Activated CD4-positive, CD25-positive, alpha-beta regulatory T cell (primary cell): ENCODE measurements at places on chromosomes 16 and 17.

GRCh38 chr16:67805718-67806427 is 487 bp downstream of the RANBP10 start:
- DNase-seq, result no peak

DNA sequence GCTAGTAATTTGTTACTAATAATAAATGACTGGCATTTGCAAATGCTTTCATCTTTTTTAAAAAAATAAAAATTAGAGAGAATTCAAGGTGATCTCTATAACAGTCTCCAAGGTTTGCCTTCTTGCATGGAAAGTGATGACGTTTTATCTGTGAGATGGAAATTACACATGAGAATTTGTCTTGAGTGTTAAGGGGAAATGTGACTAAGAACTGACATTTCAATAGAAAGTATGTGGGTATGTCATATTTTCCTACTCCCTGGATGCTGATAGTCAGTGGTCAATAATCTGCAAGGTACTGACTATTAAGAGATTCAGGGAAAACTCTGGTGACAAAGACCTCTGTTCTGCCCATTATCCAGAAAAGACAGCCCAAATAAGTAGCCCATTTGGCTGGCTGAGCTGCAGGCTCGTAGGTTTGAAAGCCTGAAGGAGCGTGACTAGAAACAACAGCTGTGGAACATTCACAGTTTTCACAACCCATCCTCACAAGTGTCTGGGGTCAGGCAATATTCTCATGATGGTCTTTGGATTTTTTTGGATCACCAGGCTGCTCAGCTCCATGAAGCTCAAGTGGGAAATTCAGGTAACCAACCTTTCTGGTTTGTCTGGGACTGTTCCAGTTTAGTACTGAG is 49.7 kb upstream of the WSCD1 start:
- DNase-seq, result no peak

- DNase-seq, result no peak
These were observed 474.5 kb upstream of the EEF2KMT start for GRCh38 chr16:5572056-5572455.

GRCh38 chr17:30225112-30225511 is 10.4 kb downstream of the SLC6A4 start:
- no peak for DNase-seq

- DNase-seq, result no peak
These were observed 44.0 kb downstream of the PLCG2 start for GRCh38 chr16:81823111-81823510.

DNA sequence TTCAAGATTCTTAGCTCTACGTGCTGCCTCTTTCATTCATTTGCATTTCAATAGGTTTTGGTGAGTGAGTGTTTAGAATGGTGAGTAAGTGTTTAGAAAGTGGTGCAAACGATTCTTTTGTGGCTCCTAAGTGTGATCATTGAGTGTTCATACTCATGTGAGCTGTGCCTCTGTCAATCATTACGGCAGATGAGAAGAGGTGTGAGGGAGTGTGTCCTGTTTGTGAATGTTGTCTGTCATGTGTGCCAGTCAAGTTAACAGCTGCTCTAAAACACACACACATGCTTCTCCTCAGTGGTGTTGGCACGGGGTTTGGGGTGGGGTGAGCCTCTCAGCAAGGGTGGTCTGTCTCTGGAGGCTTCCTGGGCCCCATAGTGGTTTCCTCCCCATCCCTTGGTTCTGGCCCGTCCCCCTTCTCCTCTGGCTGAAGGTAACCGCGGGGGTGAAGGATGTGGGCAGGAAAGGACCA is 11.4 kb downstream of the MYL4 start:
- no peak for DNase-seq

DNA sequence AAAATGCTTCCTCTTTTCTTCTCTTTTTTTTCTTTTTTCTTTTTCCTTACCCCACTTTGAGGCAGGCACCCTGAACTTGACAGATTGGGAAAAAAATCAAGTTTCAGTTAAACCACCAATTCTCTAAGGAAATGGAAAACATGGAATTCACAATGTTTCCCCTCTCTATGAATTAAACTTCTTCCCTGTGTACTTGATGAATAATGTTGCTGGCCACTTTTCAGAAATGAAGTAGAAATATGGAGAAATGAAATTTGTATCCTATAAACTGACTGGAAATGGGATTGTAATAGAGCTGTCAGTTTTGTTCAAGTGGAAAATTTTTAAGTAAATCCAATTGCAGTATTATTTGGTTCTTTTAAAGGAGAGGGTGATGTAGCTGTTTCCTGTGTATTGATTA is 129.8 kb downstream of the CLEC16A start:
- no peak for DNase-seq

- no peak for DNase-seq
These were observed 13.1 kb downstream of the SLC22A31 start for GRCh38 chr16:89187032-89187769.

DNA sequence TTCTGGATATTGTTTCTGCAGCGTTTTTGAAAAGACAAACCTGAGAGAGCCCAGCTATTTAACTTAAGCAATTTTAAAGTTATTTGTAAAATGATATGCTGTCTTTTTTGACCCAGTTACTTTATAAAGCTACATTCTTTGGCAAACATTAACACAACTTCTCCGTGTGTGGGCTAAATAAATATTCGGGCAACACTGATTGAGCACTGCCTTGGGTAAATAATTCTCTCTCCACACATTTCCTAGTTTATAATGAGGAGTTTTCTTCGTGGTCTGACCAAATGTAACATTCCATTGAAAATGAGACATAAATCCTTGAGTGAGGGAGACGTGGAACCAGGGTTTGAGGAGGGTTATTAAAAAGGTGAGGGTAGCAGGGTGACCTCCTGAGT is 142.8 kb downstream of the WWOX start:
- no peak for DNase-seq

DNA sequence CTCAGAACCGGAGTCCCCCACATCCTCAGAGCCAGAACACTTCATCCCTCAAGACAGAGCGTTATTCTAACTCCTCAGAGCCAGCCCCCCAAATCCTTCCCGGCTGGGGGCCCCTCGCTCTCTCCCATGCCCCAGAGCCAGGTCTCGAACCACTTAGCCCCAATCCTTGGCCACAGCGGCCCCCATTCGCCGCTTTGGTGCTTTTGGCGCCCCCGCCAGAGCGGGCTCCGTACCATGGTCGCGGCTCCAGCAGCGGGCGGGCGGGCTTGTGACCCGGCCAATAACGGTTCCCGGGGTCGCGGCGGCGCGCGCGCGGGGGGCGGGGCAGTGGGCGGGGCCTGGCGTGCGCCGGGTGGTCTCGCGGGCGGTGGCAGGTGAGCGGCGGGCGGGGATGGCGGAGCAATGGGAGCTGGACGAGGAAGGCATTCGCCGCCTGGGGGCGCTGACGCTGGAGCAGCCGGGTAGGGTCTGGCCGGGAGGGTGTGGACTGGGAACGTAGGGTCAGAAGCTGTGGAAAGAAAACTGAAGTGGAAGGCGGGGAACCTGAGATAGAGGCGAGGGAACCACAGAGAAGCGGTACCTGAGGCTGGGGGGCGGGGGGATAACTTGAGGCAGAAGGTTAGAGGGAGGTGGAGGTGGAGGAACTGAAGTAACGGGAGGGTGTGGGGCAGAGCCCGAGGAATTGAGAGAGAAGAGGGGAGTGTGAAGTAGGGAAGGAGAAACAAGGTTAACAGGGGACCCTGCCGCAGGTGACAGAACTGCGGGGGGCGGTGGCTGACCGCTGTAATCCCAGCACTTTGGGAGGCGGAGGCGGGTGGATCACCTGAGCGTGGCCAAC is at the start of the genes KCTD19 and LRRC36:
KCTD19 (minus strand) TSS at position 270 of the 838 bp plus-strand sequence; CDS start at position 236, 34 bp downstream.
LRRC36 (plus strand) TSS at position 344 of the 838 bp plus-strand sequence; CDS start at position 392, 48 bp downstream.
- peak; percentile 14 for DNase-seq

DNA sequence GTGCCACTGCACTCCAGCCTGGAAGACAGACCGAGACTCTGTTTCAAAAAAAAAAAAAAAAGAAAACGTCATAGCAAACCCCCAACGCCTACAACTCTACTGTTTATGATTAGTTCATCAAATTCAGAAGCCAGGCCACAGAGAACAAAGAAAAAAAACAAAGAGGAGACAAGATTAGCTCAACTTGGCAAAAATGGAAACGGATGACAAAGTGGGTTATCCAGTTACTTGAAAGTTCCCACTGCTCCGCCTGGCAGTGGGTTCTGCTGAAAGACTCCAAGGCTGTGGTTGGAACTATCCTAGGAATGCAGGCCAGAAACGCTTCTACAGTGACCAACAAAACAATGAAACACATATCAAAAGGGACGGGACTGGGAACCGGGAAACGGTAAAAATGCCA is 53.1 kb downstream of the MRM3 start:
- DNase-seq, result no peak

DNA sequence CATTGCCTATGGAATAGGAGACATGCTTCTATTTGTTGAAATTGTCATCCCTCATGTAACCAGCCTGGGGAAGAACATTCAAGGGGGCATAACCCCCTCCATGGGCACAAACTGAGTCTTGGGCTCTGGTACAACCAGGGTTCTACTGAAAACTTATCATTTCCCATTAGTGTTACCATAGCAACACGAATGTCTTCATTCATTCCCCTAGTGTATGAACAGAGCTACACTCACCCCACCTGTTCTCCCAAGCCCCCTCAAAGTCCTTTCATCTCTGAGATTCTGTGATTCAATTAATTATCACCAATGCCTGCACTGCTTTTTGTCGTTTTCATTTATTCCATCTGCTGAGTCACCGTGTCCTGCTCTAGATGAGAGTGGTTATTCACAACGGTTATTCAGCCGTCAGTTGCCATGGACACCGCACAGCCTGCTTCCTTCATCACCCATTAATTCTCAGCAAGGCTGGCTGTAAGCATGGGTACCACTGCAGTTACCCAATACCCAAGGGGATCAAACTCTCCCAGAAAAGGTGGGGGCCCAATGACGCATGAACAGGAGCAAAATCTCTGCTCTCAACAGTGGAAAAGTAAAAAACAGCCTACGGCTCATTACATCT is 1.6 kb upstream of the GAST start:
- no peak for DNase-seq

- no peak for DNase-seq
These were observed 38.7 kb upstream of the ZNF750 start for GRCh38 chr17:82878527-82878926.

GRCh38 chr16:47067203-47067602 is 76.5 kb downstream of the NETO2 start:
- DNase-seq, result no peak

- DNase-seq, result no peak
These were observed 1.5 kb upstream of the TOX3 start for GRCh38 chr16:52548261-52549010.

GRCh38 chr17:81471818-81472456 is 40.7 kb downstream of the ACTG1 start:
- DNase-seq, result no peak

DNA sequence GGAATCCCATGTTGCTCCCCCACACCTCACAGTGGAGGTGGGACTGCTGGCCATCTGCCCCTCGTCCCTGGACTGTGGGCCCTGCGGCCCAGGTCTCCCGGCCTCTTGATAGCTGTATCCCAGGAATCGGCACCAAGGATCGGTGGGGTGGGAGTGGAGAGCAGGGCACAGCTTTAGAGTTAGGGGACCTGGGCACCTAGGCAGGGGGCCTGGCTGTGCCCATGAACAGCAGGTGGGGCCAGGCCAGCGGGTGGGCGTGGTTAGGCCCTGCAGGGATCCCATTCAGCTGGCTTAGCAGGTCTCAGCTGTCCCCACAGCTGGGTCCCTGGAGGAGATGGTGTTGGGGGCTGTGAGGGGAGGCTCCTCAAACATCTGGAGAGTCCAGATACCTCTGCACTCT is 49.2 kb downstream of the SREBF1 start:
- no peak for DNase-seq

DNA sequence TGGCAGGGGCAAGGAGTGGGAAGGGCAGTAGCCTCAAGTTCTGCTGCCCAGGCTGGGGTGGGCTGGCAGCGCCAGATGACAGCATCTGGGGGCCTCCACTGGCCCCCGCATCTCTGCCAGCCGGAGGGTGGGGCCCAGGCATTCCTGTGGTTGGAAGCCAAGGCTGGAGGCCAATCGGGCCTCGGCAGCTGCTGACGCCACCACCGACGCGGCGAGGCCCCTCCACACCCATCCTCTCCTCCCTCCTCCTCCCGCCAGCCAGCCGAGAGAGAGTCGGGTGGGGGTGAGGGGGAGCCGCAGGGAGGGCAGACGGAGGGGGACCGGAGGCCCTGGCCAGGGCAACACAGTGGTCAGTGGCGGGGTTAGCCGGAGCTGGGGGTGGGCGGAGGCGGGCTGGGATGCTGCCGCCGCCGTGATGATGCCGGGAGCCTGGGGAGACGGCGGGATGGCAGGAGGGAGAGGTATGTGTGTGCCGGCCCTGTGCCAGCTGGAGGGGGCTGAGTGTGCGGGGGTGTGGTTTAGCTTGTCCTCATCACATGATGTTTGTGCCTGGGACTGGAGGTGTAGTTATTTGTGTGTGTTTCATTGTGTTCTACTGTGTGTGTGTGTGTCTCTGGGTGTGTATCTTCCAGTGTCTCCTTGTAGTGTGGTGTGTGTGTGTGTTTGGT is 36.6 kb downstream of the ARHGAP23 start:
- DNase-seq, result no peak

DNA sequence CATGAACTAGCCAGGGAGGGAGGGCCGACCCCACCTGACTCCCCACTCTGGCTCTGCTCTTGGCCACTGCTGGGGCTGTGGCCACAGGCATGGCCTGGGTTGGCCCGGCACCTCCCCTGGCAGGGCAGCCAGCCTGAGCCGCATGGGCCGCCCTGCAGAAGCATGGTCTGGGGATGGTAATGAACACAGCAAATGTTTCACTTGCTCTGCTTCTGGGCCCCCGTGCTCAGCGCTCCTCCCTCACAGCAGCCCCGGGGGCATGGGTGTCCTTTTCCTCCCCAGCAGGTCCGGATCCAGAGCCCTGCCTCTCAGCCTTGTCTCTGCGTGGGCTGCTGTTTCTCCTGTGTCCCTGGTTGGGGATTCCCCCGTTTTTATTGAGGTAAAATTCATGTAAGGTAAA is 30.9 kb upstream of the KCNJ12 start:
- DNase-seq, result no peak

GRCh38 chr17:37743875-37744632 is 805 bp downstream of the HNF1B start:
- DNase-seq, result no peak

- DNase-seq, result no peak
These were observed 38.9 kb downstream of the ST3GAL2 start for GRCh38 chr16:70399951-70400350.

DNA sequence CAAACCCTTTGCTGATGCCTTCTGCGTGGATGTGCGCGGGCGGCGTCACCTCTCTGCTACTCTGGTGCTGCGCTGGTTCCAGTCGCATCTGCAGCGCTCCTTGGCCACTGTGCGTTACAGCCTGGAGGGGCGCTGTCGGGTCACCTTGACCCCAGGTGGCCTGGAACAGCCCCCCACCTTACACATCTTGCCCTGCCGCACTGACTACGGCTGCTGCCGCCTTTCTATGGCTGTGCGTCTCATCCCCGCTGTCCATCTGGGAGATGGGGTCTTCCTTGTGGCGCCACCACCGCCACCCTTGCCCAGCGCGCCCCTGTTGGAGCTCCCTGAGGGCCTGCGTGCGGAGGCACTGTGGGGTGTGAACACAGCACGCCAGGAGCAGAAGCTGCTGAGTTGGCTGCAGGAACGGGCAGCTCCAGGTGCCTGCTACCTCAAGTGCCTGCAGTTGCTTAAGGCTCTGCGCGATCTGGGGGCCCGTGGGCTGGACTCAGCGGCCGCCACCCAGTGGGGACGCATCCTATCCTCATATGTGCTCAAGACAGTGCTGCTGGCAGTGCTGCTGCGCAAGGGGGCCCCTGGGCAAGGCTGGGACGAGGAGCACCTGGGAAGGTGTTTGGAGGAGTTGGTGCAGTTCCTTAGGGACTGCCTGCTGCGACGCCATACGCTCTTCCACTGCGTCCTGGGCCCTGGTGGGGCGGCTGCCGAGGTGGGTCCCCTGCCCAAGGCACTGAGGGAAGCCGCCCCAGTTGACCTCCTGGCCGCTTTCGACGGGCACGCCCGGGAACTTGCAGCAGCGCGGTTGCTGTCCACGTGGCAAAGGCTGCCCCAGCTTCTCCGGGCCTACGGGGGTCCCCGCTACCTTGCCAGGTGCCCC is 1.6 kb downstream of the ITPRIPL2 start:
- DNase-seq, result no peak

- no peak for DNase-seq
These were observed 211.6 kb upstream of the FOXF1 start for GRCh38 chr16:86298758-86299134.
